ENCODE measurements at places on chromosomes 12 and 14.

DNA sequence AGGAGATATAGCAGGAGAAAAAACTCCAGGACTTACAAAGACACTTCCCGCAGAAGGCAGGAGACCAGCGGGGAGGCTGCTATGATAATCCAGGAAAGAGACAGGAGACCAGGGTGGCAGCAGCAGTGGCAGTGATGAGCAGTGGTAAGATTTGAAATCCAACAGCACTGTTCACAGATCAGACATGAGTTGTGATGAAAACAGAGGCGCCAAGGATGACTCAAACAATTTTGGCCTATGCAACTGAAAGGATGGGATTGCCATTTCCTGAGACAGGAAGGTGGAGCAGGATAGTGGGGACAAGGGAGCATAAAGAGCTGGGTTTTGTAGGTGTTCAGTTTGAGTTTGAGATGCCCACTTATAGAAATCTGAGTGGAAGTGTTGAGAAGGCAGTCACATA, 108.6 kb upstream of the DYRK2 start:
- no peak for DNase-seq

DNA sequence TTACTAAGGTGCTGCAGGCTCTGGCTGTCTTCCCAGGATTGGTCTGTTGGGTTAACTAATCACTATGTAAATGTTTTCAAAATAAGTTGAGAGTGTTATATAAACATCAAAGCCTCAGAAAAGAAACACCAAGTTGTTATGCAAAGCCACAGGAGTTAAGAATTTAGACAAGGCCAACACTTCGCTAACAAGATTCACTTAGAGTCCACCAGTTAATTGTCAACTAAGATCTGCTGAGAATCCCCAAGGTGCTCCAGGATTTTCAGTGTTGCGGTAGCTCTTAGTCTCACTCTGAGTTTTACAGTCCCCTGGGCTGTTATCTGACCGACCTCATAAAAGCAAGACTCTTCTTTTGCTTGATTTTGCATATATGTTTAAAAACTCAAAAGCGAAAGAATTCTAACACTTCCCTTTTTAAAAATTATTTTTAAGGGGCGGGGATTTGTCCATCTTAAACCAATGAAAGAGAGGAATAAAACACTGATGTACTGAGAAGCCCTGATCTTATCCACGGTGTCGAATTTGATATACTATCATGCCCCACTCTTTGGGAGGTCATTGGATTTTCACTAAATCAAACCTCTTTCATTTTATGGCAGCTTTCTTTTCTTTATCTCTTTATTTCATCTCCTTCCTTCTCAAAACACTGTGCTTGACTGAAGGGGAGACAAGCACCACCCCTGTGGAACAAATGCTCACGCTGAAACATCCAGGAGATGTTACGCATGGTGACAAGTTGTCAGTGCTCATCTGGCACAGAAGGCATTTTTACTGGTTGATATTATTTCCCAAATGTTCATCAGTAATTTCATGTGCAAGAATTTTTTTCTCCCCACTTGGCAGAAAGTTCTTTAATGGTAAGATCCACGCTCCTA, 7.0 kb downstream of the NIN start:
- DNase-seq, result no peak

DNA sequence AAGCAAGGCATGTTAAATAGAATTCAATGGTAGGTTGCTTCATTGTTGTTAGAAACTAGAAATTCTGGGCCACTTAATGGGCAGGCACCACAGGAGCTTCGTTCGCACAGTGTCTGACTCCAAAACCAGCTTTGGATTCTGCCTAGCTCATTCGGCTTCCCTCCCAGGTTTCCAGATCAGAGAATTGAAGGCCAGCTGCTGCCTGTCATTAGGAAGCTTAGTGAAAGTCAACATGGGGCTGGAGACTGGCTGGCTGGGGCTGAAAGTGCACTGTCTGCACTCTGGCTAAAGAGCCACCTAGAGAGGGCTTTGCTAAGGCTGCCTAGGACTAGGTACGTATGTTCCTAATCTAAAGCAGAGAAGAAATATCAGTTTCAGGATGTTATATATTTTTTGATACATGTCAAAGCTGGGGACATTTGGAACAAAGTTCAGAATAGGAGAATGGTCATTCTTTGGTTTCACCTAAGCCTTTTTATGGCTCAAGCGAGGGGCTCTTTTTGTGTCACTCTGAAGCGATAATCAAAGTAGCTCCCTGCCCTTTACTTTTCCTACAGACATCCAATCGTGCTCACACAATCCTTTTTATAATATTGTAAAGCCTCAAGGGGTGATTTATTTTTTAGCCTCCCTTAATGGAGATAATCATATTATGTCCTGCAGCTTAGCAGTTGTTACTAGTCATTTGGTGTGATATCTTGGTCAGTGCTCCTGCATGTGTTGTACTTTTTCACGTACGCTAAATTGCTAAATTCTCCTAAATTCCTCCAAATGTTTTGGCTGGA, 238.5 kb upstream of the NAV3 start:
- no peak for DNase-seq

DNA sequence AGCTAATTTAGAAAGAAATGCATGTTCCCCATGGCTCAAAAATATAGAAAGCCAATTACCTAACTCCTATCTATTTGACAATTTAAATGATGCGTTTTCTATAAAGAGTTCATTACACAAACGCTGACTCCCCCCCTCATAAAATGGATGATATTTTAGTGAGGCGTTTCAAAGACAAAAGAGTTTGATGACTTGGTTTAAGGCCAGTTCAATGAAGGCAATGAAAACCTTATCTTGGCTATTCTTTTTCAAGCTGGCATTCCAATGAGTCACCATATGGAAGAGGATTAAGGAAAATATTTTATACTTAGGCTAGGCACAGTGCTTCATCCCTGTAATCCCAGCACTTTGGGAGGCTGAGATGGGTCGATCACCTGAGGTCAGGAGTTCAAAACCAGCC, 62.7 kb downstream of the HMGA2 start:
- DNase-seq, result no peak

DNA sequence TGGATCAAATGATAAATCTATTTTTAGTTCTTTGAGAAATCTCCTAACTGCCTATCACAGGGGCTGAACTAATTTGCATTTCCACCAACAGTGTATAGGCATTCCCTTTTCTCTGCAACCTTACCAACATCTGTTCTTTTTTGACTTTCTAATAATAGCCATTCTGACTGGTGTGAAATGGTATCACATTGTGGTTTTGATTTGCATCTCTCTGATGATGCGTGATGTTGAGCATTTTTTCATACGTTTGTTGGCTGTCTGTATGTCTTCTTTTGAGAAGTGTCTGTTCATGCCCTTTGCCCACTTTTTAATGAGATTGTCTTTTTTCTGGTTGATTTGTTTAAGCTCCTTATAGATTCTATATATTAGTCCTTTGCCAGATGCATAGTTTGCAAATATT, 67.1 kb downstream of the IFNG-AS1 start:
- no peak for DNase-seq

DNA sequence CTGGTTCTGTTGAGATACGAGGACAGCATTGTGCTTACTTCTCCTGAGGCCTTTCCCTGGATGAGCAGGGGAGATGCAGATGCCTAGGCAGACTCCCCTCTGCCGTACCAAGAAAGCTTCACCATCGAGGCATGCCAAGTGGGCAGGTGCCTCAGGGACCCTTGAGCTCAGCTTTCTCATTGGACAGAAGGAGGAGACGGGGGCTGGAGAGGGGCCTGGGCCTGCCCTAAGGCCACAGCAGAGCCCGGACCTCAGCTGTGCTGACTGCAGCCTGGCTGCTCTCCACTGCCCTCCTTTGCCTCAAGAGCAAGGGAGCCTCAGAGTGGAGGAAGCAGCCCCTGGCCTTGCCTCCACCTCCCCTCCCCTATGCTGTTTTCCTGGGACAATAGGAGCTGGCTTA, 23.4 kb downstream of the SERPINA1 start:
- no peak for DNase-seq

GRCh38 chr12:126960709-126961108, 1306.3 kb upstream of the TMEM132C start:
- no peak for DNase-seq

DNA sequence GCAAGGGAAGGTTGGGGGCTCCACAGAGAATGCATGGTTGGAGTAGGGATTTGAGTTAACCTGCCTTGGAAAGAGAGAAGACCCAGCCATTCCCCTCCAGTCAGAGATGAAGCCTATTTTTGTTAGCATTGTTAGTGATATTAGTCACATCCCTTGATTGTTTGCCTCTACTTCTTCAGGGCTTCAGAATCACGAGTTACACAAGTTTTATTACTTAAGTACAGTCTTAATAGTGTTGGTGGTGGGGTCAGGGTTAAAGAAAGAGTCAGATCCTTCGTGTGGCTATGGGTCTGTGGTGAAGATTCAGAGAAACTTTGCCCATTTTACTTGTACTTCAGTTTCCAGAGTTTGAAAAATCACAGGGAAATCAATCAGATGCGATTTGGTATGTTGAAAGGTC, 363.1 kb downstream of the LRIG3 start:
- DNase-seq, result no peak

DNA sequence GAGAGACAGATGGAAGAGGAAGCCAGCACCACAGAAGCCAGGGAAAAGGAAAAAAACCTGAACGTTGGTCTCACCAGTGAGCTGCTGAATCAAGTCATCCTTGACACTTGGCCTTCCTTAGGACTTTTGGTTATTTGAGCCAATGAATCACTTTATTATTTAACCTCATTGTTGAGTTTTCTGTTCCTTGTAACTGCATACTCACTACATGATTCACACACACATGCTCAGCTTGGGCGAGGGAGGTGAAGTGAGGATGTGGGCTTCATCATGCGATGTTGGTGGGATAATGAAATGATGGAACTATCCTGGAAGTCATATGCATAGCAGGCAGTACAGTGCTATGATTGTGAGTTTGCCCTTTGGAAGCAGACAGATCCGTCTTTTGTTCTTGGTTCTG, 40.6 kb upstream of the RPH3A start:
- DNase-seq, result no peak

GRCh38 chr12:13114251-13115052, 11.0 kb upstream of the GSG1 start:
- peak; percentile 89 for DNase-seq

DNA sequence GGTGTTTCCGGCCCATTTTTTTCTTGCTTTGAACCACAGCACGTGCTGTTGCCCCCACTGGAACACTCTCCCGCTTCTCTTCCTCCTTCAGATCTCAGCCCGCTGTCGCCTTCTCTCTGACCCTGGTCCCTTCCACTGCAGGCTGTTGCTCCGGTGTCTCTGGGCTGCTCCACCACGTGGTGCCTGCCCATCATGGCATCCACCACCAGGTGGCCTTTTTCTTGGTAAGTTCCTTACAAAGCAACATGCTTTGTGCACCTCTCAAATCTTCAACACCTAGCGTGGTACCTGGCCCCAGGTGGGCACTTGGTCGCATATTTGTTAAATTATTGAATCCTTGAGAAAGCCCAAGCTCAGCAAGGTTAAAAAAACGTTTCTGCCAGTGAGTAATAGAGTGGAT, 19.1 kb downstream of the TUNAR start:
- peak; percentile 23 for DNase-seq

- no peak for DNase-seq
These were observed 41.7 kb upstream of the PRIMA1 start for GRCh38 chr14:93829839-93830481.

- no peak for DNase-seq
These were observed 1005.5 kb downstream of the NRXN3 start for GRCh38 chr14:79175671-79176070.

GRCh38 chr12:15481846-15482245, 159.5 kb downstream of the PTPRO start:
- DNase-seq, result no peak

DNA sequence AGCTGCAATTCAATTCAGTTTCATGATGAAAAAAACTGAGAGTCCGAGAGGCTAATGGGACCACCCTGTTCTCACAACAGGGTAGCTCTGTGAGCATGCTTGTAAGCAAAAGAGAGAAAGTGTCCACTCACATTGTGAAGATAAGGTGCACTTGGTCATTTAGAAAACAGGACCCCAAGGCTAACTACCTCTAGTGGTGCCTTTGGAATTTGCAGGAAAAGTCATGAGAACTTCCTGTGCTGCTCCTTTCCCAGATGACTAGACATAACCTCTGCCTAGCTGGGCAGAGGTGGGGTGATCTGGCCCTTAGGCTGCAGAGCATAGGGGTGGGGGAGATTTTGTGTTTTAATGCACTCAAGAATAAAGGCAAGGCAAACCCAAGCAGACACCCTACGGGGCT, 118.9 kb downstream of the STAB2 start:
- no peak for DNase-seq

DNA sequence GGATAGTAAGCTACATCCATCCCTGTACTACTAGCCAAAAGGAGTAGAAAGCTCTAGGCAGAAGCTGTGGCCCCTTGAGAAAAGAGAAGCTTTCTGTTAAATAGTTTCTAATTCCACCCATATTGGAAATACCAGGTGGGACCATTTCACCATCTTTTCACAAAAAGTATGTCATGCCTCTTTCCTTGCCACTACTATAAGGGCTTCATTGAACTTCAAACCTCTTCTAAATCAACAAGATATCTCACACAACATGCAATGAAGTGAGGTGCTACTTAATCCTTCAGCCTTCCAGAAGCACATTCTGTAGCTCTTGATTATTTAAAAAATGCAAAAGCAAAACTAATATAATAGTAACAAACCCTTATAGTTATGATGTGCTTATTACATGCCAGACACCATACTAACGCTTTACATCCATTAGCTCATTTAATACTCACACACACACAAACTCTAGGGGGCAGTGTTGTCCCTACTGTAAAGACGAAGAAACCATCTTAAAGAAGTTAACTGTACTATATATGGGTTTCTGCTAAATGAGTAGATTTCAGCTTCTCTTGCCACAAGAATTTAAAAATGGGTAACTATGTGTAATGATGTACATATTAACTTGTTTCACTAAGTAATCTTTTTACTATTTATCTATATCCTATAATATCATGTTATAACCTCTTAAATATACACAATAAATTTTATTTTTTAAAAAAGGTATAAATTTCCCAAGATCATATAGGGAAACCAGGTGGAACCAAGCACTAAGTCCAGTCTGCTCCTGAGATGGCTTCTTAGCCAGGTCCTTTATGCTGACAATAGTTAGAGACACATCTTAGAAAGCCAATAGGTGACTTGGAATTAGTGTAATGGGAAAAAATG, 124.4 kb downstream of the RPS29 start:
- peak; percentile 86 for DNase-seq

GRCh38 chr12:52060498-52061177, 9.1 kb upstream of the ATG101 start:
- DNase-seq, result no peak

DNA sequence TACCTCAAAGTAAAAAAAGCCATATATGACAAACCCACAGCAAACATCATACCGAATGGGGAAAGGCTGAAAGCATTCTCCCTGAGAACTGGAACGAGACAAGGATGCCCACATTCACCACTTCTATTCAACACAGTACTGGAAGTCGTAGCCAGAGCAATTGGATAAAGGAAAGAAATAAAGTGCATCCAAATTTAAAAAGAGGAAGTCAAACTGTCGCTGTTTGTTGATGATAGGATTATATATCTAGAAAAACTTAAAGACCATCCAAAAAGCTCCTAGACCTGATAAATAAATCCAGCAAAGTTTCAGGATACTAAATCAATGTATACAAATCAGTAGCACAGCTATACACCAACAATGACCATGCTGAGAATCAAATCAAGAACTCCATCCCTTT, 5.2 kb downstream of the NDUFA12 start:
- DNase-seq, result no peak
